ENCODE measurements at places on chromosomes 13 and 19.
A peak's percentile ranks its signal among the peaks of the same experiment; 100 is the strongest.

- no peak for DNase-seq
Measured at GRCh38 chr19:33366127-33366526, 7.4 kb upstream of the CEBPG start.

DNA sequence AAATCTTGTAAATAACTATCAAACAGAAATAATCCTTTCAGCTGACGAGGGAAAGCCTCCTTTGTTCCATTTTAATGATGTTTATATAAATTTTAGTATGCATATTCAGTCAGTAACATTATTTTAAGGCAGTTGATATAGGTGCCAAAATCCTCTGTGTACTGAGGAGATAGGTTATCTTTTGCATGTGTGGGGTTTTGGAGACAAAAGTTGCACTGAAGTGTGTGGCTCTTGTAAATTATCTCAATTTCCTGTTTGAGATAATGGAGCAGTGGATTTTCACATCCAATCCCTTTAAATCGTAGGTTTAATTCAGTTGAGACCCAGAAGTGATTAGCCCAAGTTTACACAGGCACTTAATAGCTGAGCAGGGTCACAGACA, 106.6 kb downstream of the RGCC start:
- DNase-seq: no peak

- no peak for DNase-seq
Measured at GRCh38 chr19:47310819-47311218, 1.2 kb downstream of the C5AR1 start.

GRCh38 chr13:44007451-44007850, 127.7 kb downstream of the LACC1 start:
- no peak for DNase-seq

- DNase-seq: no peak
Measured at GRCh38 chr13:105048677-105049076, 1486.8 kb downstream of the EFNB2 start.

- DNase-seq: no peak
Measured at GRCh38 chr13:109096101-109096500, 466.7 kb downstream of the MYO16 start.

GRCh38 chr19:47573071-47574026, at the start of gene ZNF541:
ZNF541 (minus strand) TSS chr19:47573148; CDS start chr19:47555856, 17,292 bp downstream.
- peak; percentile 67 for DNase-seq

GRCh38 chr13:63279136-63279535, 1863.5 kb upstream of the PCDH20 start:
- no peak for DNase-seq

DNA sequence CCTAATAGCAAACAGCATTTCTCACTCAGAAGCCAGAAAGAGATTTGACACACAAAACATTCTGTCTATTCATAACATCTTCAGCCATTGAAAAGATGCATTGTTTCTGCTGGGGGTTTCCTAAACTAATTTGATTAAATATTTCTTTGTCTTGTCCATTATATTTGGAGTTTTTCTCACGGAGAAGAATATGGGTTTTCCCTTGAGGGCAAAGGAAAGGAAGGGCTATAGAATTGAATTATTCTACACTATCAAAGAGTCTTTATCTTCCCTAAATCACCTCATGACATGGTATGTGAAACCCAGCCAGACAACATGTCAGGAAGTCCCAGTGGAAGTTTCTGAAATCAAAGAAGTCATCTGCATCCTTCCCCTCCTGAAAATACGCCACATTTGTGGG, 186.4 kb downstream of the SHISA2 start:
- DNase-seq: no peak

- DNase-seq: no peak
Measured at GRCh38 chr19:18626906-18627305, 9.9 kb upstream of the KLHL26 start.

GRCh38 chr19:5038631-5039271, 69.8 kb downstream of the KDM4B start:
- no peak for DNase-seq

- DNase-seq: no peak
Measured at GRCh38 chr19:1070931-1071791, 4.2 kb downstream of the ARHGAP45 start.

DNA sequence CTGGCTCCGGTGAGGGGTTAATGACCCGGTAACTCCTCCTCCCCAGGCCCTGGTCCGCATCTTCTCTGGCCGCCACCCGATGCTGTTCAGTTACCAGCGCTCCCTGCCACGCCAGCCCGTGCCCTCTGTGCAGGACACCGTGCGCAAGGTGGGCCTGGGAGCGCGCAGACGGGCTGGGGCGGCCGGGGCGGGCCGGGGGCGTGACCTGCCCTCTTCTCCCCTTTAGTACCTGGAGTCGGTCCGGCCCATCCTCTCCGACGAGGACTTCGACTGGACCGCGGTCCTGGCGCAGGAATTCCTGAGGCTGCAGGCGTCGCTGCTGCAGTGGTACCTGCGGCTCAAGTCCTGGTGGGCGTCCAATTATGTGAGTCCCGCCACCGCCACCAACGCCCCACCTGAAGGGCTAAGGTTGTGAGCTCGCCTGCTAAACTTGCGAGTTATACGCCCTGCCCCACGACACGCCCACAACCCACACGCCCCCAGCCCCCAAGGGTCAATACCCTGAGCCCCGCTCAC, 10.4 kb downstream of the CPT1C start:
- no peak for DNase-seq

DNA sequence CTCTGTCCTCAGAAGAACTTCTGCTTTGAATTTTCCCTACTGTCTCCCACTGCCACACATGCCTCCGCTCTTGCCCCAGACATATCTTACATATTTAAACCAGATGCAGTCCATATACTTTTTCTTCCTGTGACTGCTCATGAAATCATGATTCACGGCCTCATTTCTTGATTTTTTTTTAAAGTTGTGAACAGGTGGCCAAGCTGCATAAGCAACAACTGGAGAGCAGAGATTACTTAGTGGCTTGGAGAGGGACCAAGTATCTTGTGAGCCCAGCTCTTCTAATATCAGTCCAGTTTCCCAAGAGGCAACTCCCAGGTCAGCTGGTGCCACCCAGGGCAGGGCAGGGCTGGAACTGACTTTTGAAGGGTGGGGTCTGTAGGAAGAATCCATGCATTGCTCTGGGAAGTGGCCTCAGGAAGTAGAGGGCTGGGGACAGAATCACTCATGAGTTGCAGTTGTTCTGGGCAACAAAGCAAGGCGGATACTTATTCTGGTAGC, 152.4 kb downstream of the LMO7 start:
- no peak for DNase-seq

DNA sequence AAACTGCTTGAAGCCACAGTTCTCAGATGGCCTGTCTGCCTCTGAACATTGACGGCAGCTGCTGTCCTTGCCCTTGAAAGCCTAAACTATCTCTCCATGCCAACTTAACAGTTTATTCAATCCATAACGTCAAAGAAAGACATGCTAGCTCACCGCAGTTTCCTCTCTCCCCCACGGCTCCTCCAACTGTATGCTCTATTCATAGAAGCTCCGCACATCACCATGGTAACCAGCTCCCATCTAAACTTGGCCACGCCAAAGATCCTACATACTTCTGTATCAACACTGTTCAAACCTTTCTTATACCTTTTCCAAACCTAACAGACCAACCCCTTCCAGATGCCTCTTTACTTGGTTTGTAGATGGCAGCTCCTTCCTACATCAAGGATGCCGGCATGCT, 48.6 kb downstream of the ZNF91 start:
- DNase-seq: no peak

DNA sequence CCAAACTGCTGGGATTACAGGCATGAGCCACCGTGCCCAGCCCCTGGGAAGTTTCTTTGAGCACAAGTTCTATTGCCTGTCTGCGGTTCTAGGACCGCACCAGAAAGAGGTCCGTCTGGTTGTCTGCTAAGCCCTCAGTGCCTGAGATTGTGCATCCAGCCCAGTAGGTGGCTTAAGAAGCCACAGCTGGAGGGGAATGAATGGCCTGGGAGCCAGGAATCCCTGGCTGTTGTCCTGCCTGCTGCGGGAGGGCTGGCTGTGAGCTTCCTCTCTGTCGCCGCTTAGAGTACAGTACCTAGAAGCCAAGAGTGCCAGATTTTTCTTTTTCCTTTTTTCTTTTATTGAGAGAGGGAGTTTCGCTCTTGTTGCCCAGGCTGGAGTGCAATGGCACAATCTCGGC, 4.2 kb upstream of the TYK2 start:
- no peak for DNase-seq

DNA sequence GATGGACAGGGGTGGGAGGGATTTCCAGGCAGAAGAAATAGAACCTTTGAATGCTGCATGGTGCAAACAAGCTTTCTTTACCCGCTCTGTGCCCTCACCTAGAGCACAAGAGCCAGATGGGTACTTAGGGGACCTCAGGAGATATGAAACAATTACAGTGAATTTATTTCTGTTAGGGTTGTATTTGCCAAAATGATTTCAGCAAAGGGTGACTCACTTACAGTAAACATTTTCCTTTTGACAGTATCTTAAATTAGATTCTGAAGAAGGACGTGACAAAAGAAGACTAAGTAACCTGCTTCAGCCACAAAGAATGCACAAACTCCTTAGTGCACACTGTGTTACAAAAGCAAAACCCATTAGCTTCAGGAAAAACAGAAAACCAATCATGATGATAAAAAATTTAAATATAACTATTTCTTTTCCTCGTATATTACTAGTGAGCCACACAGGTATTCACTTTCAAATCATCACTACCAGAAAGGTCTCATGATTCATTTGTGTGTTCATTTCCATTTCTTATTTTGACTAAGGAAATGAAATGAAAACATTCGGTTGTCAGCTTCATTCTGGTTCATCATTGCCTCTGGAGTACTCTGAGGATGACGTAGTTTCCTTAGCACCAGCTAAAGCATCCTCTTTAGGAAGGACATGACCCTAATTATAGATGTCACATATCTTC, 158.8 kb downstream of the NHLRC3 start:
- no peak for DNase-seq

DNA sequence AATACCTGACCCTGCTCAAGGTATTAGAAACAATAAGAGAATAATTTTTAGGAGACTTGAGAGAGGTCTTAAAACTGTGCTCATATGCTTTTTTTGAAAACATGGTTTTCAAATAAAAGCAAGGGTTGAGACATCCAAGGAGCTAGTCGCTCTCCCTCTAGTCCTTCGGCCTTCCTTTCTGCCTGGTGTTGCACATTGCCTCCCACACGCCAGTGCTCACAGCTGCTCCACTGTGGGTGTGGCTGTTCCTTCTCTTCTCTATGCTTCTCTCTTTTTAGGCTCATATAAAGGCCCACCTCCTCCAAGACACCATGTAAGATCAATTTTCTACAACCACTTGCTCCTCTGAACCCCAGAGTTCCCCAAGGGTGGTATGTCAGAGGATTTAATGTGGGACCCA, 352.6 kb downstream of the ENOX1 start:
- DNase-seq: no peak

- no peak for DNase-seq
Measured at GRCh38 chr19:21765151-21765550, 2.2 kb downstream of the ZNF100 start.

- DNase-seq: no peak
Measured at GRCh38 chr19:18340190-18340989, at the start of gene PGPEP1. PGPEP1 (plus strand) TSS chr19:18340598; CDS start chr19:18340682, 84 bp downstream.

DNA sequence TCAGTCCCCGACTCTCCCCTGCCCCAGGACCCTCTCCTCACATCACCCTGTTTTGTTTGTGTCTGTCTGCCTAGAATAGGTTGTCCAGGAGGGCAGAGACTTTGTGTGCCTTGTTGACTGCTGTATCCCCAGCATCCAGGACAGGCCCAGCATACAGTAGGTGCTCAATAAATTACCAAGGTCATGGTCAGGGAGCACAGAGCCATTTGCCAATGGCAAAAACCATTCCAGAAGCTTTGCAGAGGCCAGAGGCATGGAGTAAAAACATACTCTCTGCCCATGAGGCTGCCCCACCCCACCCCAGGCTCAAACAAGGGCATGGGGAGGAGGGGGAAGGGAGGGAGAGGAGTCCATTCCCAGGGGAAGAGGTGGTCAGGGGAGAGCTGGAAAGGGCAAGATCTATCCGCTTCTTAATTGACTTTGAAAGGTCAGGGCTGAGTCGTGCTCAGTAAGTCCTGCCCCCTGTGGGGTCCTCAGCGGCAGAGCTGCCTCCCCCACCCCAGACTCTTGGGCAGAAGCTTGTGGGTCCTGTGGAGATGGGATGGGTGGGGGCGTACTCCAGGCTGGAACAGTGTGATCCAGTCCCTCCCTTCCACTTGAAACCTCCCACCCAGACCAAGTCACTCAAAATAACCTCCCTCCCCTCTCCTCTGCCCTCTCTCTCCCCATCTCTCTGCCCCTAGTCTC, 4.4 kb downstream of the GPR4 start:
- DNase-seq: no peak

- DNase-seq: no peak
Measured at GRCh38 chr13:85543144-85543543, 256.1 kb downstream of the SLITRK6 start.

GRCh38 chr13:22263185-22263584, 592.3 kb downstream of the FGF9 start:
- DNase-seq: no peak

DNA sequence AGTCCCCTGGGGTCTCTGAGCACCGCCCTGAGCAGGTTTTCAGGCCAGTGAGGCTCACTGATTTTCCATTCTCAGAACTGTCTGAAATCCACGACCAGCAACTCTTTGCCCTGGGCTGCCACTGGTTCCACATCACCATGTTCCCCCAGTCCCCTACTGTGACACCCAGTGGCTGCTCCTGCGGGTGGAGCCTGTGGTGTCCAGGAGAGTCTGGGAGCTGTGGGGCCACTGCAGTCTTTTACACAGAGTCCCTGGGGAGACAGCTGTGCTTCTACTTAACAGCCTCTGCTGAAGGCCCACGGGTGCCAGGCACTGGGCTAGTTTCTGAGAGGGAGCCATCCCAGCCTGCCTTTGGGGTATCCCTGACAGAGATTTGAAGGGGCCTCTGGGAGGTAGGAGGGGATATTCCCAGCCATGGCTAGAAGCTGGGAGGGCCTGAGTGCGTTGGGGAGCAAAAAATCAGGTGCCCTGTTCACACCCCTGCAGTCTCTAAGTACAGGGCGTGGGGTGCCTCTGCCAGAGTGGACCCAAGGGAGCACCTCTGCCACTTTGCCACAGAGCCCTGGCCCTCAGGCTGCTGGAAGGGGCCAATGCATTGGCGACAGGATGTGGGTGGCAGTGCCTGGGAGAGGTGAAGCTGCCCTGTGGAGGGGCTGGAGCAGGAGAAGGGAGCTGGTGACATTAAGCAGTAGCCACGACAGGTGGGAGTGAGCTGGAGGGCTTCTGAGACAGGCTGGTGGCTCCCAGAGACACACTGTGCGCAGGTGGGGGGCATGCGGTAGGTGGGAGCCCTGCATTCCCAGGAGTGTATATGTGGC, 200.2 kb upstream of the ZNF536 start:
- no peak for DNase-seq

Data from stimulated activated CD4-positive, alpha-beta T cell treated with anti-CD3 and anti-CD28 coated beads, Interleukin-1b, Interleukin-23, amount 100 ng/mL, for 1 hour (primary cell).